GM12891 (cell line): ENCODE measurements at places on chromosomes 16 and 17.

GRCh38 chr16:88065747-88066142 lies 114.5 kb downstream of the BANP start:
- DNase-seq: no peak

GRCh38 chr16:56192635-56192945 lies 1.3 kb downstream of the GNAO1 start:
- no peak for DNase-seq

GRCh38 chr17:69367298-69367697 lies 40.4 kb upstream of the ABCA5 start:
- peak; percentile 19 for DNase-seq

DNA sequence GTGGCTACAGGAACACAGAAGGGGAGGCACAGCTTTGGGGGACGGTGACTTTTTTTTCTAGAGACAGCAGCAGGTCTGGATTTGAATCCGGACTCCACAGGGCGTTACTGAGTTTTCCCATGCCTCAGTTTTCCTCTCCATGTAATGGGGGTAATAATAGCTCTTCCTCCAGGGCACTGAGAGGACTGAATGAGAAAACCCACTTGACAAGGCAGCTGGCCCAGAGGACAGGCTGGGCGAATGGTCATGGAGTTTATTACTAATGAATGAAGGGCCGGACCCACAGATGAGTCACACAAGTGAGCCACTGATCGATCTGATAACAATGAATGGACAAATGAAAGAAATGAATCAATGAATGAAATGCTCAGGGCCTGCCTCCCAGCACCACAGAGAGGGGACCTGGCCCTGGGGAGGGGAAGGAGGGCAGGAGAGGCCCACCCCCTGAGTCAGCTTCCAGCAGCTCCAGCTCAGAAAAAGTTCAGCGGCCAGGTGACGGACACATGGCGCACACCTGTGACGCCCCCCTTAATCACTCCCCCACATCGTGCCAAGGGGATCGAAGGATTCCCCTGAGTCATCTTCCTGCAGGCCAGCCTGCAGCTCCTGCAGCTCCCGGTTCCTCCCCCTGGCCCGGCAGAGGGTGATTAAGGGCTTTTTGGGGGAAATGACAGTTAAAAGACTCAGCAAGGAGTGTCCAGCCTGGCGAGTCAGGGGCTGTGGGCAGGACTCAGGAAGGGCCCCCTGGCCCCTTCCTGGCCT lies 54.3 kb downstream of the SOCS1 start:
- DNase-seq: no peak
